ENCODE measurements at places on chromosomes 12 and 14.

GRCh38 chr14:23297611-23298277 is 4.9 kb downstream of the PPP1R3E start:
- DNase-seq, result no peak

DNA sequence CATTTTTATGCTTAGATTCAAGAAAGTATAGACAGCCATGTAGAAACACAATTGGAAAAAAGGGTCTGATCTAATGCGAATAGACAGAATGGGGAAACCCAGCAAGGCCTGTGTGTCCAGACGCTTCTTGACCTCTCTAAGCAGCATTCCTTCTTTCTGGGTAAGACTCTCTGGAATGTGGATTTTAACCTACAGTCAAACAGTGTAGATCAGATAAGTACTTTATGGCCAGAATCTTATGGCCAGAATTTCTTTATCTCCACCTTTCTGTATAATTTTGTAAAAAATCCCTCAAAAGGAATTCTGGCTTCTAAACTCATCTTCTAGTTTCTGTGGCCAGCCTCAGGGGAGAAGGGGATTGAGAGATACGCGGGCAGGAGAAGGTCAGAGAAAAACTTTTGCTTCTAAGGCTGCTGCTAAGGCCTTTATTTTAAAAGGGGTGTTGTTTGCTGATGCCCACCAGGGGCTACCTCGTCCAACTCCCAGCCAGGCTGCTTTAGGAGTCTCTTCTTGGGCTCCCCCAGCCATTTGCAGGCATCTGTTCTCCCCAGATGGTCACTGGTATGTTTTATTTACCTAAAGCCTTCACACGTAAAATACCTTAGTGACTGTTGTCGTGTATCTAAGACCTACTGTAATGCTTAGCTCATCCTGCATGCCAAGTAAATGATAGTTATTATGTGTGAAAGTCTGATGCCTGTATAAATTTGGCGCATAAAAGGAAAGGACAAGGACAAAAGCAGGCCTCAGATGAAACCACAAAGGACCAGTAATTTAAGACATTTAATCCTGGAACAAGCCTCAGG is 68.4 kb downstream of the ANO6 start:
- DNase-seq, result no peak

DNA sequence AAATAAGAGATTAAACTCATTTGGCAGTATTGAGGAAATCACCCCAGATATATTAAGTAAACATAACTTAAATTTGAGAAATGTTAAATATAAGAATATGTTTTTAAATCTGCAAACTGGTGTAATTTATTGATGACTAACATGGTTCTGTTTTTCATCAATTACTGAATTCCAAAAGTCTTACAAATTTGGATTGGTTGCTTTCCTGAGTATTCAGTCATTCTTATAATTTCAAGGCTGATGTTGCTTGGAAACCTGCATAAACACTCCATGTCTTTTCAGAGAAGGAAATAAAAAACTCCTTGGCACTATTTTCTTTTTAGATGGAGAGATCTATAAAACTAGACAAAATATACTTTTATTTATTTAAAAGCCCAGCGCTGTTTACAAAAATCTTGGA is 71.7 kb downstream of the NOVA1 start:
- no peak for DNase-seq

DNA sequence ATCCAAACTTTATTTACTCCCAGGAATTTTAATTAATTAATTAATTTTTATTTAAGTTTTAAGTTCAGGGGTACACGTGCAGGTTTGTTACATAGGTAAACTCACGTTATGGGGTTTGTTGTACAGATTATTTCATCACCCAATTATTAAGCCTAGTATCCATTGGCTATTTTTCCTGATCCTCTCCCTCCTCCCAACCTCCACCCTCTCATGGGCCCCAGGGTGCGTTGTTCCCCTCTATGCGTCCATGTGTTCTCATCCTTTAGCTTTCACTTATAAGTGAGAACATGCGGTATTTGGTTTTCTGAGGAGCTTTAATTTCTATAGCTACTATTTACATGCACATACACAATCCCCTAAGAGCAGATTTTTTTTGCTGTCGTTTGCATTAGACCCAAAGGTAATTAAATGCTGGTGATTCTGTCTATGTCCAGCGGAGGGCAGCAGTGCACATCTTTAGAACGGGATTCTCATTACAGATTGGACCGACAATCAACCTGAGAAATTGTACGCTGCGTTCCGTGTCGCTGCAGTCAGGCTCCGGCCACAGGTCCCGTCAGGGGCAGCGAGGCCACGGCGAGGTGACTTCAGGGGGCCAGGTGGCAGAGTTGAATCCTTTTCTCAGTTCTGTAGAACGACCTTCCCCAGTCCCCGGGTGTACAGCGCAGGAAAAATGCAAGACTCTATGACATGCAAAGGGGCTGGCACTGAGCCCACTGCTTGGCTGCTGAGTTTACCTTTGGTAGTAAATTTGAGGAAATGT is 11.6 kb downstream of the TMEM30B start:
- DNase-seq, result peak; percentile 83

GRCh38 chr12:52710730-52711129 is 7.4 kb upstream of the KRT77 start:
- DNase-seq, result no peak

- no peak for DNase-seq
Measured at GRCh38 chr14:75959031-75959430, 22.8 kb downstream of the TGFB3 start.

GRCh38 chr12:109428037-109428629 is 49.0 kb downstream of the KCTD10 start:
- peak; percentile 90 for DNase-seq

GRCh38 chr12:26429070-26429691 is 233.8 kb downstream of the SSPN start:
- no peak for DNase-seq

GRCh38 chr12:64203036-64203435 is 19.1 kb downstream of the KICS2 start:
- DNase-seq, result no peak

DNA sequence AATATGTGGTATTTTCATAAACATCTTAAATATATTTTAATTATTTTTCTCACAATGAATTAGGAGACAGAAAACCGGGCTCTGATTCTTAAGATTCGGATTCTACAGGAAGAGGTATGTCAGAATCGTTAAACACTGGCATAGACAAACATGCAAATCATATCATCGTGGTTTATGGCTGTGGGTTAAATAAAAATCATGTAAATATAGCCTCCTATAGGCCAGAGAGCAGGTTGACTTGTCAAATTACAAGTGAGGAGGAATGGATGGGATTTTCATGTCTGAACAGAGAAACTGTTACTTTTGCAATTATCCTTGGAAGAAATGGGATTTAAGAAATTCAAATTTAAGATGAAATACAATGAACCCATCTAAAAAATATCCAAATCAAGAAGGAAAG is 74.9 kb upstream of the BCAT1 start:
- DNase-seq, result no peak
